NCI-H1930 (cell line): ENCODE measurements at places on chromosomes 4 and X.

DNA sequence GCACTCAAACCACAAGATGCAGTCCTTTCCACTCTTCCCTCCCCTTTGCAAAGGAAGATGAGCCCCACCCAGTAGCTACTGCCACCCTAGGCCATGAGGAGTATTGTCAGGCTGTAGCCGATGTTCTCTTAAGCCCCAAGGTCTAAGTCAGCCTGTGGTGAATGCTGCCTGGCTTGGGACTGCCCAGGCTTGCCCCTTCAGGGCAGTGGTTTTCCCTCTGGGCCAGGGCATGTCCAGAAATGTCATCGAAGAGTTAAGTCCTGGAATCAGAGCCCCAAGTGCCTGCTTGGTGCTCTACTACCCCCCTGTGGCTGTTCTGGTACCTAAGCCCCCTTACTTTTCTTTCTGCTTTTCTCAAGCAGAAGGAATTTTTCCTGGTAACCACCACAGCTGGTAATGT is 11.8 kb upstream of the PGK1 start:
- DNase-seq, result no peak

GRCh38 chrX:15680401-15680800 is 15.8 kb upstream of the CLTRN start:
- no peak for DNase-seq

DNA sequence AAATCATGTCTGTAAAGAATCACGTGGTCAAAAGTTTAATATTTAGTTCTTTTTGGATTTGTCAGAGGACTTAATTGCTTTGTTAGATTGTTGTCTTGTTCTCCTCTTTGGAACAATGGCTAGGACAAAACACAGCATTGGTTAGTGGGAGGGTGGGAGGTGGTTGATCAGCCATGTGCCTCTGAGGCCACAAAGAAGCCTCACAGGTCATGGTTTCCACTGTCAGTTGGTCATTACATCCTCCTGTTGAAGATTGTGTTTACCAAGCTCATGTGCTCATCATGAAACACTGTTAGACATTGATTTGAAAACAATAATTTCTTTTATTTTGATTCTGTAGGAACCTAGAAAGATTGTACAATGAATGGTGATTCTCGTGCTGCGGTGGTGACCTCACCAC is 31.9 kb downstream of the ADD1 start:
- no peak for DNase-seq

GRCh38 chrX:122113896-122114295 is 1066.5 kb downstream of the GLUD2 start:
- DNase-seq, result no peak

GRCh38 chr4:57081651-57082621 is 28.2 kb downstream of the IGFBP7 start:
- DNase-seq, result no peak

- no peak for DNase-seq
Observed at GRCh38 chr4:77443941-77444340, 161.7 kb upstream of the CXCL13 start.

DNA sequence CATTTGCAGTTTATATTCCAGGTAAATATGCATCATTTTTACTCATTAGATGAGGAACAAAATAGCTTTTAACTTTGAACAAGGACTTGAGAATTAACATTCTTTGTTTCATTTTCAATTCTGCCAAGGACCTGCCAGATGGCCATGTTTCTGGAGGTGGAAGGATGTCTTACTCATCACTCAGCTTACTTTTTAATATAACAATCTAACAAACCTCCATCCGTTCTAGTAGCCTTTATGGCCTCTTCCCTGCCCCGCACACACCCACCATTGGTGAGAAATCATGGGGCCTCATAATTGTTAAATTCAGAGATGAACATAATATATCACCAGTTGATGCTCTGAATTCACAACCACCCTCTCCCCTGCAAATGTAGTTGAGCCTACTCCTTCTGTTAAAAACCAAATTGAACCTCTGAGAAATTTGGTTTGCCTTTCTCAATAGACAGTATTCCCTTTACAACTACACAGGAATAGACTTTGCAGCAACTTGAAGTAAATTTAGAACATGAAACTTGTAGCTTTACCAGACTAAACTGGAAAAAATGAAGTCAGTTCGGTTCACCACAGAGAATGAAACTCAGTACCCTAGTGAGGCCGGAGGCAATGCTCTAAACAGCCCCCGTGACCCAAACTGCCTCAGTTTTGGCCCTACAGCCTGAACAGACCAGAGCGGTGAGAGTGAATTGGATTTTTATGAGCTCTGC is 50.1 kb upstream of the ACSL4 start:
- DNase-seq, result no peak

- no peak for DNase-seq
Observed at GRCh38 chrX:56499372-56499771, 64.1 kb upstream of the UBQLN2 start.

DNA sequence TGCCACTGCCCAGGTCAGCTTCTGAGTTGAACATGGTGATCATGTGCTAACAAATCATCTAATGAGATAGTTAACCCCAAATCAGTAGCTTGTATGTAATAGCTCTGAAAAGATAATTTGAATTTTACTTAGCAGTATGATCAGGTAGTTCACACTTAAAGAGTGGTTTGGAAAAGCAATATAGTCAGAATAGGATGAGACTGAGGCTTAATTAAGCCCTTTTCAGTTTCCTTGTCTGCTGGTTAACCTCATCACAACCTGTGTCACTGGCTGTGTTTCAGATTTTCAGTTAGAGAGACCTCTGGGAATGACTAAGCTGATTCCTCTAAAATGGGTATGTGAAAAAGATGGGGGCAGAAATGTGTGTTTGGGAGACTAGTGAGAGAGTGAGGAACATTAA is 38.1 kb downstream of the GPR174 start:
- no peak for DNase-seq
